ENCODE measurements at places on chromosomes 6 and 20. TPM values are rescaled to one million over a fixed set of nuclear protein-coding genes. Genes with fewer than 3 reads are reported as not detected.

DNA sequence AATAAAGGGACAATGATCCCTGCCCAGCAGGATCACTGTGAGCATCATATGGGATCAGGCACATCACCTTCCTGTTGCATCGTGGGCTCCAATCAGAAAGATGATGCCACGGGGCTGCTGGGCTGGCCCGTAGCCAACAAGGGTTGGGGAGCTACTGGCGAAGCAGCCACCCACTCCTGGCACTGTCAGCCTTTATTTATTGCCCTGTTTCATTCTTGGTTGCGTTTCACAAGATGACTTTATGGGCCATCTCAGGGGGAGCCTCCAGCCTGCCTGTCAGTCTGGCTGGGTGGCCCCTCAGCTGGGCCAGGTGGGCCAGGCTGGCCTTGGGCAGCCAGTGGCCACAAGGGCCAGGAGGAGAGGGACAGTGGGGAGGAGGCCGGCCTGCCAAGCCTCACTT lies 17.3 kb downstream of the VSTM2L start:
- H3K4me1 ChIP-seq, result no peaks in the 10 kb centered on the region
- H3K4me3 ChIP-seq, result no peak overlapping the region
- DNase-seq, result no peak
- H3K27ac ChIP-seq, result no peak overlapping the region
- H3K36me3 ChIP-seq, result no peaks in the 10 kb centered on the region
- peaks cover 3% of the 10 kb centered on the region for H3K27me3 ChIP-seq

DNA sequence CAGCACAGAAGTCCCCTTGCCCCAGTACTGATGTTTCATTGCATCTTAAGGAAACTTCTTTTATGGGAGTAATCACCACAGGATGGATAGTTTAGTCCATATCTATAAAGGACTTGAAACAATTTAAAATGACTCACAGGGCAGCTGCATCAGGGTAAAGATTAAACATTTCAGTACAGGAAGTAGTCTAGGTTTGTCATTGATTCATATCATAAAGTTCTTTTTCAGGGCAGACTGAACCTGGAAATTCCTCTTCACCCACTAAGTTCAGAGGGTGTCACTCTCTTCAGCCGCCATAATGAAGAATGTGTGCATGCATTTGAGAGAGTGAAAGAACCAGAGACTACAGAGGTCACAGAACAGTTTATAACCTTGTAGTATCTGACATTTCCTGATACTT lies 296.3 kb upstream of the JAG1 start:
- no peak overlapping the region for H3K27ac ChIP-seq
- no peaks in the 10 kb centered on the region for H3K4me1 ChIP-seq
- no peak for DNase-seq
- no peaks in the 10 kb centered on the region for H3K27me3 ChIP-seq
- no peak overlapping the region for H3K4me3 ChIP-seq
- no peaks in the 10 kb centered on the region for H3K36me3 ChIP-seq

The BMP6 gene
- 4.8 TPM for total RNA-seq

GRCh38 chr6:143110996-143111395 lies 50.3 kb downstream of the AIG1 start:
- no peaks in the 10 kb centered on the region for H3K4me1 ChIP-seq
- no peak overlapping the region for H3K4me3 ChIP-seq
- no peaks in the 10 kb centered on the region for H3K27me3 ChIP-seq
- no peaks in the 10 kb centered on the region for H3K36me3 ChIP-seq

The MEP1A gene
- total RNA-seq, result not detected

The SAMD5 gene
- total RNA-seq, result 2.1 TPM

The NFYA gene
- 16.2 TPM for total RNA-seq

- no peaks in the 10 kb centered on the region for H3K4me1 ChIP-seq
- no peak for DNase-seq
- no peak overlapping the region for H3K4me3 ChIP-seq
Measured at GRCh38 chr6:53959717-53960116, 151.5 kb upstream of the MLIP start.

DNA sequence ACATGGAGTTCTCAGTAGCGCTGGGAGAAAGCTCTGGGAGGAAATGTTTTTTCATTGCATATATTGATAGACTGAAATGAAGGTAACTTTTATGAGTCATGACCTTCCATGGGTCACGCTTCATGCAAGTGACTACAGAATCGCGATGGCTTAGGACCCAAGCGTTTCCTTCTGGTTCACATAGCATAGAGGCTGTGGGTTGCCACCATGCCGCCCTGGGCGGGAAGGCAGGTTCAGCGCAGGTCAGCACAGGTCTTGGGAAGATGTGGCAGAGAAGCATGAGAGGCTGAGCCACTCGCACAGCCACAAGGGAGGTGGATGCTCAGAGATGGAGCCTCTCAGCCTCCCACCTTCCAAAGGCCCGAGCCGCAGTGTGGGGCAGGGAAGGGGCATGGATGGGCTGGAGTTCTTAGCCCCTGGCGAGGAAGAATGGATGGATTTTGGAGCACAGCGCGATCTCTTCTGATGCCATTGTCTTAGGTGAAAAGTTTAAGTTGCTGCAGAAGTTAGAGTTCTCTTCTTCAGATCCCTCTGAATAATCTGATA lies 219.5 kb downstream of the SMOC2 start:
- no peak for DNase-seq
- no peaks in the 10 kb centered on the region for H3K4me1 ChIP-seq
- no peaks in the 10 kb centered on the region for H3K36me3 ChIP-seq

The SAPCD1 gene
- 5.5 TPM for total RNA-seq

DNA sequence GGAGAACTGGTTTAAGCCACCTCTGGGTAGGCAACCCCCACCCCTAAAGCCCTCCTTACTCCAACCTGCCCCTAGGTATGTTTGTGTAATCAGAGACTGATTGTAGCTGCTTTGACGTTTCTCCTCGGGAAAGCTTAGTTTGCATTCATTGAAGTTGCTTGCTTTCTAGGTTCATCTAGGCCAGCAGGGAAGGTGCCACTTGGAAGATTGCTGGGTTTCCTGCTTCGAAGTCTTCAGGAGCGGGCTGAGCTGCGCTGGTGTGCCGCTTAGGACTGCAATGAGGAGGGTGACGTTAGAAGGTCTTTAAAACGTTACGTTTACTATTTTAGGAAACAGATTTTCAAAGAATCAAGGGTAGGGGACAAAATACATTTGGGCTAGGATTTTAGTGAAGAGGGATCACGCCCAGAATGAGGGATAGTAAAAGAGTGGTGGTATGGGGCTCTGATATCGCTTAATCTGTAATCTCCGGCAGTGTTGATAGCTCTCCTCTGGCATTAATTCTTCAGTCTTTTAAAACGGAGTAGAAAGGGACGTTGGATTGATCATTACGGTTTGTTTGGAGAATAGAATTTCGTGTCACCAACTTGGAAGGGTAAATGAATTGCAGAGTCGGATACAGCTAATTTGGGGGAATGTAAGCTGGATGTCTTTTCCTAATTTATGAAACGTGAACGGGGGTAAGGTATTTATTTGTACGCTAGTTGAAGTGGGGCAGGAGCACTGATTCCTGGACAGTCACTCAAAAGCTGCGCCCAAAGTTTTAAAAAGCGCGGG lies 92.6 kb upstream of the PRDM1 start:
- DNase-seq, result no peak
- H3K4me1 ChIP-seq, result no peaks in the 10 kb centered on the region
- H3K27me3 ChIP-seq, result peaks cover 39% of the 10 kb centered on the region

The C20orf204 gene
- 6.3 TPM for total RNA-seq

DNA sequence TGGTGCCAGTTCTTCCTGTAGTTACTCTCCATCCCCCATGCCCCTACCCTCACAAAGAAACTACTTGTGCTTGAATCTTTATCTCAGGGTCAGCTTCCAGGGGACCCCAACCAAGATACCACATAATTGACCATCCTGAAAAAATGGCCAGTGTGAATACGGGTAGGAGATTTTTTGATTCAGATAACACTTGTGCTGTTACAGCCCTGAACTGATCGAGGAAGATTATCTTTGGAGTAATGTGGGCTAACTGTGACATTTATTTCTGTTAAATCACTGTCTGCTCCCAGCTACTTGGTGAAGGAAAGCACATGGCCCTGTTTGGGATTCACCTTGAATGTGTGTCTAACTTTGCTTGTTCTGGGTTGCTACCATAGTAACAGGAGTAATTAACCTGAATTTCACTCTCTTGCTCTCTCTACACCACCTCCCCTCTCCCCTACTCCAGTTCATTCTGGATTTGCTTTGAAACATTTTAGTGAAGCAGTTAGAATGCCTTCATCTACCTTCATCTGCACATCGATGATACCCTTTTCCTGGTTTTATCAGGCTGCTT lies 219.6 kb upstream of the CHD6 start:
- no peaks in the 10 kb centered on the region for H3K4me1 ChIP-seq
- no peak for DNase-seq
- no peaks in the 10 kb centered on the region for H3K36me3 ChIP-seq
- H3K27ac ChIP-seq, result no peak overlapping the region

The CD93 gene
- total RNA-seq, result 23.0 TPM

The PNPLA1 gene
- 0.30 TPM for total RNA-seq

DNA sequence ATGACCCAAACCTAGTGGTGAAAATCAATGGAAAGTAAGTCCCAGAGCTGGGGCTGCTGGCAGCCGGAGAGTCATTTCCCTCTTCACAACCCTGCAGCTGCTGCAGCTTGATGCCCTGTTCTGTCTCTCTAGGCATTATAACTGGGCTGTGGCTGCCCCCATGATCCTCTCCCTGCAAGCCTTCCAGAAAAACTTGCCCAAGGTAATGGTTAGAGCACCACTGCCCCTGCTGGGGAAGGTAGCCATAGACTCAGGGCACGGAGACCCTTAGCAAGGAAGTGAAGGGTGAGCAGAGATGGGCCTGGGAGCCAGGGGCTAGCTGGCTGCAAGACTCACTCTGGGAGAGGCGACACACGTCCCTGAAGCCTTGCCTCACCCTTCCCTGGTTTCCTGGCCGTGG lies 12.0 kb downstream of the LPIN3 start:
- no peaks in the 10 kb centered on the region for H3K36me3 ChIP-seq
- H3K4me1 ChIP-seq, result no peaks in the 10 kb centered on the region
- no peak overlapping the region for H3K4me3 ChIP-seq
- no peak overlapping the region for H3K27ac ChIP-seq
- DNase-seq, result no peak

The OLIG3 gene
- not detected for total RNA-seq

GRCh38 chr6:113596387-113597230 lies 260.5 kb upstream of the MARCKS start:
- peaks cover 41% of the 10 kb centered on the region for H3K4me1 ChIP-seq
- H3K27me3 ChIP-seq, result no peaks in the 10 kb centered on the region
- no peak overlapping the region for H3K4me3 ChIP-seq
- no peaks in the 10 kb centered on the region for H3K36me3 ChIP-seq
- peak overlapping the region; percentile 68 for H3K27ac ChIP-seq

The GHRH gene
- not detected for total RNA-seq

The NNAT gene
- 8.4 TPM for total RNA-seq

The ADGRG6 gene
- 35.4 TPM for total RNA-seq

DNA sequence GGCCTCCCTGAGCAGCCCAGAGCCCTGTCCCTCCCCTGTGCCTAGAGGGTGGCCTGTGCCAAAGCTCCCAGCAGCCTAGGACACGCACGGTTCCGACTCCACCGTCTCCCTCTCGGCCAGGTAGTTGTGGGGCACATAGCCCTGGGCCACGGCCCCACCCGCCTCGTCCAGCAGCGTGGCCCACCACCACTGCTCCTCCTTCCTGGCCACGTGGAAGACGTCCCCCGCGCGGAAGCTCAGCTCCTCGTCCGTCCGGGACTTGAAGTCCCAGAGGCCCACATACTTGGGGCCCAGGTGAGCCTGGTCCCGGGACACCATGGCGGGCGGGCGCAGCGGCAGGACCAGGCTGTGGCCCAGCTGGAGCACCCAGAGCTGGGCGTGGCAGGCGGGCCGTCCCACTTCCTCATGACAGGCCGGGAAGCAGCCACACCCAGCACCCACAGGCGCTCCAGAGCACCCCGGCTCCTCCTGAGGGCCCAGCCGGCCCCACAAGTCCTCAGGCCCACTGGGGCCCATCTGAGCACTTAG lies at the start of gene PTK6:
PTK6 (minus strand) TSS at position 380 of the 528 bp plus-strand sequence; CDS start at position 318, 62 bp downstream.
- H3K36me3 ChIP-seq, result no peaks in the 10 kb centered on the region
- no peak for DNase-seq
- H3K4me3 ChIP-seq, result no peak within 1 kb of the TSS
- no peak within 1 kb of the TSS for H3K27ac ChIP-seq
- H3K4me1 ChIP-seq, result peaks cover 43% of the 10 kb centered on the region

GRCh38 chr20:23248461-23248882 lies 102.1 kb upstream of the NXT1 start:
- H3K27ac ChIP-seq, result no peak overlapping the region
- H3K4me1 ChIP-seq, result no peaks in the 10 kb centered on the region
- no peak overlapping the region for H3K4me3 ChIP-seq
- no peak for DNase-seq
- H3K27me3 ChIP-seq, result no peaks in the 10 kb centered on the region

The KCNK5 gene
- total RNA-seq, result 16.7 TPM

- H3K36me3 ChIP-seq, result no peaks in the 10 kb centered on the region
- H3K4me1 ChIP-seq, result no peaks in the 10 kb centered on the region
- no peak overlapping the region for H3K4me3 ChIP-seq
- no peak overlapping the region for H3K27ac ChIP-seq
Measured at GRCh38 chr6:31513456-31514165, 15.2 kb upstream of the MCCD1 start.

DNA sequence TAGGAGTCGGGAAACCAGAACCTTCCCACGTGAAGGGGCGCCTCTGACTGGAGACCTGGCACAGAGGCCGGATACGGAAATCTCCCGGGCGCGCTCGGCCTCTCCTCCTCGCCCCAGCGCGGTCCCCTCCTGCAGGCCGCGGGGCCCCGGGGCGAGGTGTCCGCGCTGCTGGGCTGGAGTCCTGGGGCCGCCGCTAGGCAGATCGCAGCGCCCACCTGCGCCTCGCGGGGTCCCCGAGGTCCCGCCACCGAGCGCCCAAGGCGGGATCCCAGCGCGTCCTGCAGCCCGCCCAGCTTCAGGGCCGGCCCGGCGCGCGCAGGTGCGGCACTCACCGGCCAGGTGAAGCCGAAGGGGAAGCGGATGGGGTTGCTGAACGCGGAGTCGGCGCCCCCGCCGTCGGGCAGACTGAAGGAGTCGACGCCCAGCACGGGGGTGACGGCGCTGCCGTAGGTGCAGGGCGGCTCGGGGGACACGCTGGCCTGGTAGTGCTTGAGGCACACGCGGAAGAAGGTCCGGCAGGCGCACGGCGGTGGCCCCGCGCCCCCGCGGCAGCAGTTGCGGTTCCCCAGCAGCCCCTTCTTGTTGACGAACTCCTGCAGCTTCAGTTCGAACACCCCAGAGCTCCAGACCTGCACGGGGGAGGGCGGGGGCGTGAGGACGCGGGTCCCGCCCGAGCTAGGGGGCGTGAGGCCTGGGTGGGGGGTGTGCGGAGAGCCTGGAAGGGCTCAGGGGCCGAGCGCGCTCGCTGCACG lies 1.5 kb downstream of the DLL1 start:
- no peaks in the 10 kb centered on the region for H3K4me1 ChIP-seq
- H3K4me3 ChIP-seq, result peak overlapping the region; percentile 88
- H3K27ac ChIP-seq, result no peak overlapping the region
- H3K27me3 ChIP-seq, result no peaks in the 10 kb centered on the region

- H3K36me3 ChIP-seq, result no peaks in the 10 kb centered on the region
- no peak overlapping the region for H3K27ac ChIP-seq
- H3K27me3 ChIP-seq, result no peaks in the 10 kb centered on the region
- DNase-seq, result no peak
Measured at GRCh38 chr20:60882836-60883235, 369.2 kb upstream of the CDH4 start.

- no peaks in the 10 kb centered on the region for H3K36me3 ChIP-seq
- no peak overlapping the region for H3K27ac ChIP-seq
- peak overlapping the region; percentile 38 for H3K4me3 ChIP-seq
Measured at GRCh38 chr6:166861961-166862286, 94.4 kb downstream of the RNASET2 start.

The VGLL2 gene
- not detected for total RNA-seq

The SSTR4 gene
- not detected for total RNA-seq

GRCh38 chr20:48970681-48971365 lies 49.3 kb downstream of the ARFGEF2 start:
- no peak for DNase-seq
- no peaks in the 10 kb centered on the region for H3K27me3 ChIP-seq
- H3K4me1 ChIP-seq, result no peaks in the 10 kb centered on the region
- H3K4me3 ChIP-seq, result no peak overlapping the region
- no peaks in the 10 kb centered on the region for H3K36me3 ChIP-seq
